ENCODE measurements at places on chromosomes 7 and 10.

- peak; percentile 33 for DNase-seq
These were observed 909.7 kb downstream of the DNAJB9 start for GRCh38 chr7:109479388-109479787.

- no peak for DNase-seq
These were observed 2.3 kb downstream of the HNRNPA2B1 start for GRCh38 chr7:26198133-26198780.

DNA sequence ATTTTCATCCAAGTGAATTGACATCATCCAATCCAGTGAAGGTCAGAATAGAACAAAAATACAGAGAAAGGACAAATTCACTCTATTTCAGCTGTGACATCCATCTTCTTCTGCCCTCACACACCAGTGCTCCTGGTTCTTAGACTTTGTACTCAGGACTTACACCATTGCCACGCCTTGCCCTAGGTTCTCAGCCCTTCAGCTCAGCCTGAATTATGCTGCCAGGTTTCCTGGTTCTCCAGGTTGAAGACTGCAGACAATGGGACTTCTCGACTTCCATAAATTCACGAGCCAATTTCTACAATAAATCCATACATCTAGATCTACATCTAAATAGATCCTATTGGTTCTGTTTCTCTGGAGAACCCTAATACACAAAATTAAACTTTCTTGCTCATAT lies 181.2 kb upstream of the KCND2 start:
- DNase-seq, result no peak

DNA sequence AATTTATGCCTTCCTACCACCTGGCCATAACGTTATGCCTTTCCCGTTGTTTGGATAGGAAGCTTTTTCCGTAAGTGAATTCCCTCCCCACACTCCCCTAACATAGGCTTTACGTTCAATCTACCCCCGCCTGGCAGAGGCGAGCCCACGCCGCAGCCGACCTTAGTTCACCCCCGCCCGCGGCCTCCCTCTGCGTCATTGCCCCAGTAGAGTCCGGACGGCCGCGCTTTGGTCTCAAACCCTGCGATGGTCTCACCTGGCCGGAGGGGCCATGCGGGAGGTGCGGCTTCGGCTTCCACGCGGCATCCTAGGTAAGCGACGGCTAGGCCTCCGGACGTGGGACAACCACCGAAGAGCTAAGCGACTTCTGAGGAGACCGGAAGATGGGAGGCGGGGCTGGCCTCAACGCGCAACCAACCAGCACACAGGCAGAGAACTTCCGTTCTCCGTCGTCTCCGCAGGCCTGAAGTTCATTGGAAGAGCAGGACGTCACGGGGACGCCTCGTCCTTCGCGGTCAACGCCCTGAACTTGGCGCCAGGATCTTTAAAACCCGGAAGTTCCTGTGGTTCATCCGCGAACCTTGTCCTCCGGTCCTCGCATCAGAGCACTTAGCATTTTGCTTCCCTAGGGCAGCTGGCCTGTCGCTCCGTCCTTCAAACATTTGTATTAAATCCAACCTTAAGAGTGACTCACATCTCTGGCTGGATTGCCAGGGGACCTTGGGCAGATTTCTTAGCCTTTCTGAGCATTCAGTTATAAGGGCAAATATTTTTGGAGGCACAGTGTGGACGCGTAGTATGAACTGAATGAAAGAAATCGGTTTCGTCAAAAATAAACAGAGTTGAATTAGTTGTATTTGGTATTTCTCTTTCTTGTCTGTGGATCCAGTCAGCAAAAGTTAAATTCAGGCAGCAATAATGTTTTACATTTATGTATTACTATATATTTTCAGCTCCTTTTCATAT lies at the start of gene CHCHD2:
Gene CHCHD2, minus strand, starts transcription at position 369 of the 966 bp plus-strand sequence. Its CDS starts 63 bp downstream, at position 306.
- DNase-seq, result peak; percentile 100

DNA sequence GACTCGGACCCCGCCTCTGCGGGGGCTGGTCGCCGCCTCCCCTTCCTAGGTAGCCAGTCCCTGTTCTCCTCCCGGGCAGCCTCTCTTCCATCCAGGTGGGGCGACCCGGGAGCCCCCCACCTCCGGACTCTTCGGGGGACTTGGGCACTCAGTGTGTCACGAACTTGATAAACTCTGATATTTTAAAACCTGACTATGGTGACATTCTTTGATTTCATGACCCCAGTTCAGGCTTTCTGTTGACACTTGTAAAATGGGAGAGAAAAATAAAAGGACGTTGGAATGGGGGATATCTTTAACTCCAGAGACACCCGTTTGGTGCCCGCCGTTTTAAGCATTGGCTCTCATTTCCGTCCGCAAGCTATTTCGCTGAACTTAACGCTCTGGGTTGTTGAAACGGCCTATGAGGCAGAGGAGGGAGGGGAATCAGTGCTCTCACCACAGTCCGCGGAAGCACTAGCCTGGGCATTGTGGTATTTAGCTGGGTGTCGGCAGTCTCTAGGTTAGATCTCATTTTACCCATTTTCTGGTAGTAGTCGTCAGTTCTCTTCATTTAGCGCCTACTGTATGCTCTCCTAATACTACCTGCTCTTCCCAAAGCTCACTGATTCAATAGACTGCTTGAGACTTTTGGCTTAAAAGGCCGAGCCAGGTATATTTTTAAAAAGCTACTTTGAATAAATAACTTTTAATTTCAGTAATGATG lies 738 bp downstream of the VPS26A start:
- DNase-seq, result peak; percentile 79

- DNase-seq, result peak; percentile 45
These were observed 171.3 kb downstream of the MAGI2 start for GRCh38 chr7:79282070-79282694.

DNA sequence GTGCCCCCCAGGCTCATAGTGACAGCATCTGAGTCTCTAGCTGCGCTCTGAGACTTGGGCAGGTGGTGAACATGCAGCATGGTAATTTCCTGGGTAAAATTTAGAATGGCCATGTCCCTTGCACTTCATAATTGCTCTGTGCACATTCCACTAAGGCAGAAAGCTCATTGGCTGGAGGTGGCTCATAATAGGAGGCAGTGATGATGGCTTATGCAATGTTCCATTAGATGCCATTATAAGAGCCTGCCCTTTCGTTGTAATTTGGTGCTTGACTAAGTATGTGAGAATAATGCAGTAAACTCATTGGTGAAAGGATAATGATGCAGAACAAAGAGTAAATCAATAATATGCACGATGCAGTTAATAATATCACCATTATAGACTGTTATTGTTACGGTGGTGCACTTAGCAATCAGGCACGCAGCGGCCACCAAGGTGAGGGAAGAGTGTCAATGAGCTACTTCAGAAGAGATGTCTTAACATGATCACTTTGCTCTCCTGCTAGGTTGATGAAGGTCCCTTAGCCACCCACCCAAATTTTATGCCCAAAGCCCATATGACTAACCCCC lies 545.9 kb downstream of the KCNMA1 start:
- no peak for DNase-seq

DNA sequence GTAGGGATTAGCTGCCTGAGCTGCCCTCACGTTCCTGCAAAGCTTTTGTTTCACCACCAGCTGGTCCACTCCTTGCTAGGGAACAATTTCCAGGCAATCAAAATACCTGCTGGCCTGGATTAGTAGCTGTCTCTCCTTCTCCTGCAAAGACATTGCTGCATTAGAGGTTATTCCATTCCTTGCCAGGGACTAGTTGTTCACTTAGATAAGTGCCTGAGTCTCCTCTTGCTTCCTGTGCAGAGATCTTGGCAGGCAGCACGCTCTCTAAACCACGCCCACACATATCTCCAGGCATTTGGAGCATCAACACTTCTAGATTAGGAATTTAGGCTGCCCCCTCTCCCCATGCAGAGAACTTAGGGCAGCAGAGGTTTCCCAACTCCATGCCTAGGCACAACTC lies 150.4 kb upstream of the SMIM30 start:
- DNase-seq, result no peak

GRCh38 chr10:75181073-75181472 lies 29.5 kb upstream of the VDAC2 start:
- DNase-seq, result no peak

DNA sequence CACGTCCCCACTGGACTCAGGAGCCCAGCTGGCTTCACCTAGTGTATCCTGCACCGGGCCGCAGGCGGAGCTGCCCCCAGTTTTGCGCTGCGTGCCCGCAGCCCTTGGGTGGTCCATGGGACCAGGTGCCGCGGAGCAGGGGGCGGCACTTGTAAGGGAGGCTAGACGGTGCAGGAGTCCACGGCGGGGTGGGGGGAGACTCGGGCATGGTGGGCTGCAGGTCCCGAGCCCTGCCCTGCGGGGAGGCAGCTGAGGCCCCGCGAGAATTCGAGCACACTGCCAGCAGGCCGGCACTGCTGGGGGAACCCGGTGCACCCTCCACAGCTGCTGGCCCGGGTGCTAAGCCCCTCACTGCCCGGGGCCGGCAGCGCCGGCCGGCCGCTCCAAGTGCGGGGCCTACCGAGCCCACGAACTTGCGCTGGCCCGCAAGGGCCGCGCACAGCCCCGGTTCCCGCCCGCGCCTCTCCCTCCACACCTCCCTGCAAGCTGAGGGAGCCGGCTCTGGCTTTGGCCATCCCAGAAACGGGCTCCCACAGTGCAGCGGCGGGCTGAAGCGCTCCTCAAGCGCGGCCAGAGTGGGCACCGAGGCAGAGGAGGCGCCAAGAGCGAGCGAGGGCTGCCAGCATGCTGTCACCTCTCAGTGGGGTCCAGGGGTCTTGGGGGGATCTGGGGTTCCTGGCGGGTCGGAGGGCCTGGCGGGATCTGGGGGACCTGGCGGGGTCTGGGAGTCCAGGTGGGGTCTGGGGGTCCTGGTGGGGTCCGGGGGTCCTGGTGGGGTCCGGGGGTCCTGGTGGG lies 81.4 kb downstream of the VIPR2 start:
- DNase-seq, result no peak

GRCh38 chr7:111540199-111540815 lies 22.0 kb downstream of the IMMP2L start:
- DNase-seq, result no peak

DNA sequence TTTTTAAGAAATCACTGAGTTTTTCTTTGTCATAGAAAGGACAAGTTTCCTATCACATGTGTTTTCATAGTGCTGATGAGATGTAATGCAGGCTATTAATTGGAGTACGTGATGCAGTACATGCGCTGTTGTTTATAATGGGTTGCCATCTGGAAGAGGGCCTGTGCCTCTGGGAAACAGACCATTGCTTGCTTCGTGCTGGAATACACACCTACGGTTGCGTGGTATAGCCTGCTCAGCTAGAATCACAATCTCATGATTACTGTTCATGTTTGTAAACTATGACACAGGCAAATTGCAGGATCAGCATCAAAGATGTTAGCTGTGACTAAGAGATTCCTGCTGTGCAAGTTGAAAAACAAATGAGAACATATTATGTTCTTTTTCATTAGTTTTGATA lies 107.2 kb upstream of the STEAP1B start:
- DNase-seq, result no peak

DNA sequence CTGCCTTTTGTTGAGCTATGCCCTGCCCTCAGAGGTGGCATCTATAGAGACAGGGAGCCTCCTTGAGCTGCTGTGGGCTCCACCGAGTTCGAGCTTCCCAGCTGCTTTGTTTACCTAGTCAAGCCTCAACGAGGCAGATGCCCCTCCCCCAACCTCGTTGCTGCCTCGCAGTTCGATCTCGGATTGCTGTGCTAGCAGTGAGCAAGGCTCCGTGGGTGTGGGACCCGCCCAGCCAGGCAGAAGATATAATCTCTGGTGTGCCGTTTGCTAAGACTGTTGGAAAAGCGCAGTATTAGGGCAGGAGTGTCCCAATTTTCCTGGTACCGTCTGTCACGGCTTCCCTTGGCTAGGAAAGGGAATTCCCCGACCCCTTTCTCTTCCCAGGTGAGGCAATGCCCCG lies 88.4 kb upstream of the CDK6 start:
- DNase-seq, result no peak

DNA sequence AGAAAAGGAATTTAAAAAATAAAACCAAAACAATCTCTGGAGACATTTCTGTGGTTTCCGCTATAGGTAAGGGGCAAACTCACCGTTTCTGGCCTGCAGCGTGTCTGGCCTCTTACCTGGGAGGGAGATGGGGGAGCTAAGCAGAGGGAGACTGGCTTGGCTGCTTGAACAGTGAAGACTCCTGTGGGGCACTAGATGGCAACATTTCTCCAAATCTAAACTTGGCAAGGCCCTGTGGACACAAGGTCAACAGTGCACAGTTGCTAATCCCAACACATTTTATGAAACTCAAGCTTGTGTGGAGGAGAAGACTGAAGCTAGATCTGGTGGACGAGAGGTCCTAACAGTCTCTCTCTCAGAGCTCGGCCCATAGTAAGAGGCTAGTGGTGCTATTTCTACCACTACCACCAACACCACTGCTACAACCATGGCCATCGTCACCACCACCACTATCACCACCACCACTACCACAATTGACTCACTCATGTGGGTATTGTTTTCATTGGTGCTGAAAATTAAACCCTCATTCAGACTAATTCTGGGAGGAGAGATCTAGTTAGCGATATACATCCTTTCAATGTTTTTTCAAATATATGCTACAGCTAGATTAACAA lies 28.4 kb upstream of the CDHR3 start:
- DNase-seq, result peak; percentile 70

DNA sequence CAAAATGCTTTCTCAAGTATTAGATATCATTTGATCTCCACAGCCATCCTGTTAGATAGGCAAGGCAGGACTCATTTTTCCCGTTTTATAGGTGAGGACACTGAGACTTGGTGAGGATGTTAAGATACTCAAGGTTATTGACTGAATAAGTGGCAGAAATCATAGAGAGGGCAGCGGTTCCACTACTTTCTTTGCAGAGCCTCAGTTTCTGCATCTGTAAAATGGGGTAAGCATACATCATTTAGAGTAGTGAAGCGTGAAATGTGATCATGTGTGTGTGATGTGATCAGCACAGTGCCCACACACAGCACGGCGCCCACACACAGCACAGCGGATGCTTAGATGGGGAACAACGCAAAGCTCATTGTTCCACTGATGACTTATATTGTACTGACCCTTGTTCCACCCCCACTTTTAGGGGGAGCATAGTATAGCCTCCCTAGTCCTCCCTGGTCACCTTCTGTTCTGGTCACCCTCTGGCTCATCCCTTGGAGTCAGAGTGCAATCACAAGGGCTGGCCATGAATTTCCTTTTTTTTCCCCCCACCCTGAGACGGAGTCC lies 10.5 kb downstream of the UBTD1 start:
- DNase-seq, result no peak

DNA sequence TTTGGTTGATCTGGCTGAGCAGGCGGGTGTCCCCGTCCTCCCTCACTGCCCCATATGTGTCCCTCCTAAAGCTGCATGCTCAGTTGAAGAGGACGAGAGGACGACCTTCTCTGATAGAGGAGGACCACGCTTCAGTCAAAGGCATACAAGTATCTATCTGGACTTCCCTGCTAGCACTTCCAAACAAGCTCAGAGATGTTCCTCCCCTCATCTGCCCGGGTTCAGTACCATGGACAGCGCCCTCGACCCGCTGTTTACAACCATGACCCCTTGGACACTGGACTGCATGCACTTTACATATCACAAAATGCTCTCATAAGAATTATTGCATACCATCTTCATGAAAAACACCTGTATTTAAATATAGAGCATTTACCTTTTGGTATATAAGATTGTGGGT lies 26.9 kb upstream of the TRIM56 start:
- peak; percentile 62 for DNase-seq

GRCh38 chr10:59006511-59007306 lies 169.7 kb upstream of the PHYHIPL start:
- no peak for DNase-seq

GRCh38 chr10:124943301-124944092 lies 1.6 kb downstream of the ZRANB1 start:
- DNase-seq, result no peak

GRCh38 chr10:22466763-22467334 lies 121.6 kb downstream of the SPAG6 start:
- DNase-seq, result no peak
